Breast epithelium (tissue), 4 donors: ENCODE measurements at places on chromosomes 7 and 10. TPM values are rescaled to one million over a fixed set of nuclear protein-coding genes. Genes with fewer than 3 reads are reported as not detected.

DNA sequence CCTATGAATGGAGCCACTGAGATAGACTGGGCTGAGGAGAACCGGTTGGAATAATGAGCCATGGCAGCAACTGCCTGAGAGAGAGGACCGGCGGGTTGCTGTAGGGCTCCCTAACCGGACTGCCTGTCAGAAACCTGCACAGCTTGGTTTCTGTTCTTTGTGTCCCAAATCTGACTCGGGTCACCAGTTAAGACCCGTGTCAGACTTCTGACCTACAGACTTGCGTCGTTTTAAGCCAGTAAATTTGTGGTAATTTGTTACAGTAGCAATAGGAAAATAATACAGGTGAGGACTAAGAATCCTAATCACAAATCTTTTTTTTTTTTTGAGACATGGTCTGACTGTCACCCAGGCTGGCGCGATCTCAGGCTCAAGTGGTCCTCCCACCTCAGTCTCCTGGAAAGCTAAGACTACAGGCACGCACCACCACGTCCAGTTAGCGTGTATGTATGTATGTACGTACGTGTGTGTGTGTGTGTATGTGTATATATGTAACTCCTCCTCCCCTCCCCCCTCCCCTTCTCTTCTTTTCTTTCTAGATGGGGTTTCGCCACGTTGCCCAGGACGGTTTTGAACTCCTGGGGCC lies 672 bp upstream of the DDX56 start:
- peaks cover 21% of the 10 kb centered on the region for H3K36me3 ChIP-seq
- peaks cover 14% of the 10 kb centered on the region for H3K4me1 ChIP-seq
- no peaks in the 10 kb centered on the region for H3K27me3 ChIP-seq
- peak overlapping the region; percentile 95 for H3K27ac ChIP-seq
- DNase-seq, result no peak

DNA sequence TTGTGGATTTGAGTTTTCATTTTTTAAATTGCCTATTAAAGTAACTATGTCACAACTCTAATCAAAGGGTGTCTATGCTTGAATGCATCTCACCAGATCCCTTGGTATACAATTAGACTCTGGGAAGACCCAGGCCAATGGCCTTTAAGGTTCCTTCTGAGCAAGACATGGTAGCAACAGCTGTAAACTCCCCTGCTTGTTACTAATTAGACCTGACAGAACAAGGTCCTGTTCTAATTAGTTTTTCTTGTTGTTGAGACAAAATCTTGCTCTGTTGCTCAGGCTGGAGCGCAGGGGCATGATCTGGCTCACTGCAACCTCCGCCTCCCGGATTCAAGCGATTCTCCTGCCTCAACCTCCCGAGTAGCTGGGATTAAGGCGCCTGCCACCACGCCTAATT lies 2.9 kb downstream of the MYH16 start:
- H3K4me1 ChIP-seq, result no peaks in the 10 kb centered on the region
- H3K27me3 ChIP-seq, result no peaks in the 10 kb centered on the region
- no peak for DNase-seq
- H3K27ac ChIP-seq, result no peak overlapping the region
- H3K36me3 ChIP-seq, result no peaks in the 10 kb centered on the region

GRCh38 chr10:89526358-89526757 lies 9.0 kb downstream of the SLC16A12 start:
- H3K4me1 ChIP-seq, result no peaks in the 10 kb centered on the region
- no peak for DNase-seq
- H3K27me3 ChIP-seq, result peaks cover 4% of the 10 kb centered on the region

- H3K27me3 ChIP-seq, result no peaks in the 10 kb centered on the region
- no peak overlapping the region for H3K27ac ChIP-seq
- no peak for DNase-seq
- H3K36me3 ChIP-seq, result peaks cover 66% of the 10 kb centered on the region
- peak overlapping the region; percentile 41 for H3K4me3 ChIP-seq
- no peaks in the 10 kb centered on the region for H3K4me1 ChIP-seq
Measured at GRCh38 chr7:6691103-6691502, 15.6 kb downstream of the ZNF12 start.

The ZCCHC24 gene
- 50.8 TPM for total RNA-seq
